ENCODE measurements at places on chromosomes 3 and 15.

- no peak for DNase-seq
These were observed 40.1 kb downstream of the EAF1 start for GRCh38 chr3:15467227-15468181.

- DNase-seq, result no peak
These were observed 56.3 kb downstream of the PLCL2 start for GRCh38 chr3:16940769-16941700.

GRCh38 chr3:20256144-20256543 is 70.1 kb upstream of the SGO1 start:
- DNase-seq, result no peak

- DNase-seq, result no peak
These were observed 80.7 kb upstream of the GSK3B start for GRCh38 chr3:120174811-120175539.

- DNase-seq, result no peak
These were observed 32.0 kb upstream of the STXBP5L start for GRCh38 chr3:120875989-120876388.

- no peak for DNase-seq
These were observed 6.7 kb upstream of the CMTM7 start for GRCh38 chr3:32384938-32385337.

DNA sequence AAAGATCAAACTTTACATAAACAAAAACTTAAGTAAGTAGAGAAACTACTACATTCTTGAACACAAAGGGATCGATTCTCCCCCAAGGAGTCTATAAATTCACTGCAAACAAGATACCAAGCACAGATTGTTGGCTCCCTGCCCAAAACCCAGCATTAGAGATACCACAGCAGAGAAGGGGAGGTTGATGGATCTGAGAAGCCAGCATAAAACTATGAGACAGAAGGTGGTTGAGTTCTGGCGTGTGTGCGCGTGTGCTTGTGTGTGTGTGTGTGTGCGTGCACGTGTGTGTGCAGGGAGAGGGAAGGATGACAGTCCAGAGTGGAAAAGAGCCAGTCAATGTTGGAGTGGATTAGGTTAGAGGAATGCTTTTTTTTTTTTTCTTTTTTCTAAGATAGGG is 143.2 kb upstream of the PRR20G start:
- no peak for DNase-seq

DNA sequence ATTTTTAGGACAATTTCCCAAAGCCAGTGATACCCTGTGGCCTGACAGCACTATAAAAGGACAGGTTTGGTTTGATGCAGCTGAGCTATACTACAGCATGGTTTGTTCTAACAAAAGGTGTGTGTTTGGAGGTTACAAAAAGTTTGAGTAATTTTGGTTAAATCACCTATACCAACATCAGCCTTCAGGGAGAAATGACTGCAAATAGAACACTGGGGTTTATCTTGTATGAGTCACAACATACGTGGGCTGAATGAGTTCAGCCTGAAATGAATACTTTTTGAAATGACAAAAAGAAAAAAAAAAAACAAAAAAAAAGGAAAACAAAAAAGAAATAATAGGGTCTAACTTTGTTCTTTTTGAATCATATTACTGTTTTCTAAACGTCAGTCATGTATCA is 345.7 kb downstream of the CNTN3 start:
- DNase-seq, result no peak

GRCh38 chr15:59818336-59818735 is 129.2 kb upstream of the BNIP2 start:
- DNase-seq, result no peak

- no peak for DNase-seq
These were observed 134.0 kb downstream of the PGPEP1L start for GRCh38 chr15:98873441-98874218.

- no peak for DNase-seq
These were observed 9.3 kb downstream of the GALNT15 start for GRCh38 chr3:16183601-16184270.

DNA sequence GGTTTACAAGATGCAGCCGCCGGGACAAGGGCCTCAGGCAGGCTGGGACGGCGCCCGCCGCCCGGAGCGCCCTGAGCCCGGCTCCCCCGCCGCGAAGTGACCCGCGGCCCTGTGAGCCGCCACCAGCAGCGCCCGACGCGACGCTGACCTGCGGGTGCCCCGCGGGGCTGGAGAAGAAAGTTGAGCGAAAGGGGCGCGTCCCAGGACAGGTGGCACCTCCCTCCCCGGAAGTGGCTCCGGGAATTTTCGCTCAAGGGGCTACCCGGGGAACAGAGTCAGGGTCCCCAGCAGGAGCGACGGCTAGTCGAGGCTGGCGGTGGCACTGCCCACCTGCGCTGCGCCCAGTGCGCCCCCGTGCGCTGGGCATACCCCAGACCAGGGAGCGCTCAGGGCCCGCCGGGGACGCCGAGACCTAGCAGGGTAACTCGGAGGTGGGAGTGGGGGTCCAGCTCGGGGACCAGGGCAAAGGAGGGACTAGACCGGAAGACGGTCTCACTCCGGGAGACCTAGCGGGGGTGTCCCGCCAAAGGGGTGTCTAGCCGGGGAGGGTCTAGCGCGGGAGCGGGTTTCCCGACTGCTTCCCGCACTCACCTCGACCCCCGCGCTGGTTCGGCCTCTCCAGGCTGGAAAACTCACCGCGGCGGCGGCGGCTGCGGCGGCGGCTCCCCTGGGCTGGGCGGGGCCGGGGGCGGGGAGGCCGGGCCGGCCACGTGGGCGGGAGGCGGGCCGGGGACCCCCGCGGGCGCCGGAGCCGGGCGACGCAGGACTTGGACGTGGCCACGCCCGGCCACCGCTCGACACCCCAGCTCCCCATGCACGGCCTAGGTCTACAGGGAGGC is 18.4 kb downstream of the SPATA12 start:
- DNase-seq, result peak; percentile 10

GRCh38 chr3:3772920-3773319 is 26.3 kb upstream of the LRRN1 start:
- no peak for DNase-seq
